Activated T-cell treated with anti-CD3 and anti-CD28 coated beads, Interleukin-2, amount 50 U/mL, for 4 hours (primary cell): ENCODE measurements at places on chromosomes 7 and 10.

DNA sequence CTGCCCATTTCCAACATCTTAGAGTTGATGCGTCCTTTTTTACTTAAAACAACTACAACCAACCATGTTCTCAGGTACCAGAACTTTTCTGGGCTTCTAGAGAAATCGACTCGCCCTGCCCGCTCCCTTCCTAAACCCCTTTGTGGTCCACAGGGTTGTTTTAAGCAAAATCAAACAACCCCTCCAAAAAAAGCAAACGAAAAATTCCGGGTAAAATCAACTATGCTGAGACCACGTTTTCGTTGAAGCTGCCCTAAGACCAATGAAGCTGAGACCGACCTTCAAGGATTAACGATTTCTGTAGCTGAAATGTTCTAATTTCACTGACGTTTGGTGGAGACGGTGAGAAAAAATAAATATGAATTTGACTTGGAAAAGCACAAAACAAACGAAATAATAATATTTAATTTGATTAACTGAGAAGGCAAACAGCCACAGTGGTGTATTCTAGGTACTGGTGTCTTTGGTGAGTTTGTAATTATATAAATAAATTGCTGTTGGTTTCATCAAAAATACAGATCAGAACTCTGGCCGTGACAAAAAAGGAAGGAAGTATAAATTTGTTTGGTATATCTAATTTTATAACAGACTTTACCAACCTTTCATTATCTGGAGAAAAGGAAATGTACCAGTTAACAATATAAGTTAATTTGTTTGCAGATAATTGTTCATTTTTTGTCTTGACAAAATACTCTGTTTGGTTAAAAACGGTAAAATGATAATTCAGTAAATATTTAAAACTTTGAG lies 4.7 kb upstream of the IGF2BP3 start:
- DNase-seq: no peak

DNA sequence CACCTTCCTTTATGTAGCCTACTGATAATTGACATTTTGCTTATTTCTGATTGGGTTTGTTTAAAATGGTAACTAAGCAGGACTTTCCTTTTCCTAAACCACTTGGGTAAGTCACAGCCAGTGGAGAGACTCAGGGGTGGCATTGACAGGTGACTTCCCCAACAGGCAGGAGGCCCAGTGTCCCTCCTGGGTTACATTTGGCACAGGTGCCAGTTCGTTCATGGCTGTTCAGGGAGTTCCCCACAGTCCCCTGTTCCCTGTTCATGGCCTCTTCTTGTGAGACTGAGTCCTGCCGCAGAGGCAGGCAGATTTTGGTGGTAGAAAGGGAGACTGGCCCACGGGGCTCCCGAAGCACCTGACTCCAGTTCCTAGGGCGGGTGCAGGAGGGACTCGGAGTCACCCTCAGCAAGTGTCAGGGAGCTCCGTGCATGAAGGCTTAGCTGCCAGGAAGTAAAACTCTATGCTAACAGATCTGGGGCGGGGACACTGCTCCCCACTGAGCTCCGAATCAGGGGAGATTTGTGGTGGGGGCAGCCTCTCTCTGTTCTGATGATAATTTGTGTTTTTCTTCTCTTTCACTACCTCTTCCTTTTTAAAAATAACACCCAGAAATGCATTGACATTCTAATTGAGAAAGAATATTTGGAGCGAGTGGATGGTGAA lies 84.1 kb downstream of the EZH2 start:
- DNase-seq: no peak

GRCh38 chr10:60521974-60522405 lies 132.3 kb upstream of the ANK3 start:
- no peak for DNase-seq

GRCh38 chr7:146926841-146927240 lies 810.2 kb downstream of the CNTNAP2 start:
- no peak for DNase-seq

GRCh38 chr7:2932402-2933251 lies 88.5 kb upstream of the GNA12 start:
- DNase-seq: no peak

DNA sequence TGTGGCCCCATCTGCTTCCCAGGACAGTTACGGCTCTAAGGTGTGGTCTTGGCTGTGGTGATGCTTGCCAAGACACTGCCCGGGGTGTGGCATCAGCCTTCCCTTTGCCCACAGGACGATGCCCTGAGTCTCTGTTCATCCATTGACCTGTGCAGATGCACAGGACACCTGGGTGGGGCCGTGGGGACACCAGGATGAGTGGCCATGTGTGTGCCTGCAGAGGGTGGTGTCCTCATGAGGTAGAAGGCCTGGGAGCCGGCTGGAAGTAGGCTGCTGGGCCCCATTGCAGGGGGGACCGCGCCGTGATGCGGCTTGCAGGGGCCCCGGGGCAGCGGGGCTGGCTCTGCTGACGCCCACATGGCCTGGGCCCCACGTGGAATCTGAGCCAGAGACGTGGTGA lies 22.4 kb upstream of the PWWP2B start:
- DNase-seq: no peak

DNA sequence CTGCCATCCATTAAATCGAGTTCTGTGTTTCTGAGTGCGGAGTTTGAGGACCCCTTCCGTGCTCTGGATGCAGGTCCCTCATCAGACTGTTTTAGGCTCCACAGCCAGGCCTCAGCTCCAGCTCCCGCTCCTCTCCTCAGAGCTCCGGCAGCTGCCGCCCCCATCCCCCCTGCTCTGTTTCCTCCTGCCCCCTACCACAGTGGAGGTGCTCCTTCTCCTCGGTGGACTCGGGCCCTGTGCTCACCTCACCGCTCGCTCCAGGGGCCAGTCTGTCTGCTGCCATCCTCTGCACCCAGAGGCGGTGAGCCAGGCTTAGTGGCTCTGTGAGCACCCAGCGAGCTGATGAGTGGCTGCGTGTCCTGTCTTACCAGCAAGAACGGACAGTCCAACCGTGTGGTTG lies 21.4 kb upstream of the PRKAR1B start:
- no peak for DNase-seq

GRCh38 chr10:110162741-110163145 lies 44.7 kb upstream of the MXI1 start:
- DNase-seq: no peak
